ENCODE measurements at places on chromosomes 3 and 15. TPM values are rescaled to one million over a fixed set of nuclear protein-coding genes. Genes with fewer than 3 reads are reported as not detected.

CD200 gene
- polyA plus RNA-seq, result 0.05 TPM

ITGA11 gene
- polyA plus RNA-seq, result not detected

NANOGP8 gene
- polyA plus RNA-seq, result not detected

MCF2L2 gene
- 0.26 TPM for polyA plus RNA-seq

HERC2 gene
- 12.4 TPM for polyA plus RNA-seq

INKA1 gene
- 12.0 TPM for polyA plus RNA-seq

DNA sequence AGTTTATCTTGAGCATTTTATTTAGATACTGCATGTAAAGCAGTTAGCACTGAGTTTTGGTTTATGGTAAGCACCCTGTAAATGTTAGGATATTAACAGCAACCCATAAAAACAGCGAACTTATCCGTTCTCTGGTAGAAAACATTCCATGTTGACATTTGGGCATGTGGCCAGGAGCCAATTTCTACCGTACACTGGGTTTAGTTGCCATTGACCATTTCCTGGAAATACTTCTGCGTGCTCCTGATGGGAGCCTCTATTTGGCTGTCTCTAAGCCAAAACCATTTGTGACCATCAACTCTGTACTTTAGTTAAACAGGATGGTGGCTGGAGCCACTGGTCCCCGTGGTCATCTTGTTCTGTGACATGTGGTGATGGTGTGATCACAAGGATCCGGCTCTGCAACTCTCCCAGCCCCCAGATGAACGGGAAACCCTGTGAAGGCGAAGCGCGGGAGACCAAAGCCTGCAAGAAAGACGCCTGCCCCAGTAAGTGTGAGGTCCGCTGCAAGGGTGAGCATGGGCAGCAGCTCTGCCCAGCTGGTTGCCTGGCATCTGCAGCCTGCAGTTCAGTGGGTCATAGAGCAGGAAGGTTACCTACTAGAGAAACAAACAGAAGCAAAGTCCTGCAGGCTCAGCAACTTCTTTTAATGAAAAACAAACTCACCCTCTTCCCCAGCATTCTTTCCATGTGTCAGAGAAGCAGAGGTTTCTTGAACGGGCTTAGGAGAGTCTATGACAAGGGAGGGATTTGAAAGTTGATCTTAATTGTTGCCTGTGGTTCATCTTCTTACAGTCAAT lies 7.1 kb downstream of the THBS1 start:
- peaks cover 77% of the 10 kb centered on the region for H3K36me3 ChIP-seq
- DNase-seq, result peak; percentile 45
- peaks cover 9% of the 10 kb centered on the region for H3K4me1 ChIP-seq
- H3K4me3 ChIP-seq, result no peak overlapping the region
- H3K27me3 ChIP-seq, result no peaks in the 10 kb centered on the region

- no peak for DNase-seq
- H3K4me1 ChIP-seq, result peaks cover 7% of the 10 kb centered on the region
- H3K36me3 ChIP-seq, result no peaks in the 10 kb centered on the region
- H3K27me3 ChIP-seq, result no peaks in the 10 kb centered on the region
- H3K27ac ChIP-seq, result no peak overlapping the region
These were observed 132.7 kb downstream of the MYLK start for GRCh38 chr3:123751433-123751832.

- no peaks in the 10 kb centered on the region for H3K4me1 ChIP-seq
- no peaks in the 10 kb centered on the region for H3K27me3 ChIP-seq
- DNase-seq, result no peak
- no peak overlapping the region for H3K4me3 ChIP-seq
These were observed 105.0 kb downstream of the EDEM1 start for GRCh38 chr3:5292512-5292911.

DNA sequence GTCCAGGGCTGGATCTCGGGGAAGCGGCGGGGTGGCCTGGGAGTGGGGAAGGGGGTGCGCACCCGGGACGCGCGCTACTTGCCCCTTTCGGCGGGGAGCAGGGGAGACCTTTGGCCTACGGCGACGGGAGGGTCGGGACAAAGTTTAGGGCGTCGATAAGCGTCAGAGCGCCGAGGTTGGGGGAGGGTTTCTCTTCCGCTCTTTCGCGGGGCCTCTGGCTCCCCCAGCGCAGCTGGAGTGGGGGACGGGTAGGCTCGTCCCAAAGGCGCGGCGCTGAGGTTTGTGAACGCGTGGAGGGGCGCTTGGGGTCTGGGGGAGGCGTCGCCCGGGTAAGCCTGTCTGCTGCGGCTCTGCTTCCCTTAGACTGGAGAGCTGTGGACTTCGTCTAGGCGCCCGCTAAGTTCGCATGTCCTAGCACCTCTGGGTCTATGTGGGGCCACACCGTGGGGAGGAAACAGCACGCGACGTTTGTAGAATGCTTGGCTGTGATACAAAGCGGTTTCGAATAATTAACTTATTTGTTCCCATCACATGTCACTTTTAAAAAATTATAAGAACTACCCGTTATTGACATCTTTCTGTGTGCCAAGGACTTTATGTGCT lies 527 bp downstream of the B2M start:
- H3K27ac ChIP-seq, result peak overlapping the region; percentile 95
- no peak for DNase-seq
- peaks cover 16% of the 10 kb centered on the region for H3K36me3 ChIP-seq
- H3K4me1 ChIP-seq, result peaks cover 14% of the 10 kb centered on the region

GRCh38 chr15:58309963-58310928 lies 121.5 kb upstream of the LIPC start:
- no peaks in the 10 kb centered on the region for H3K36me3 ChIP-seq
- no peak overlapping the region for H3K27ac ChIP-seq
- H3K4me1 ChIP-seq, result peaks cover 15% of the 10 kb centered on the region
- no peak overlapping the region for H3K4me3 ChIP-seq

DNA sequence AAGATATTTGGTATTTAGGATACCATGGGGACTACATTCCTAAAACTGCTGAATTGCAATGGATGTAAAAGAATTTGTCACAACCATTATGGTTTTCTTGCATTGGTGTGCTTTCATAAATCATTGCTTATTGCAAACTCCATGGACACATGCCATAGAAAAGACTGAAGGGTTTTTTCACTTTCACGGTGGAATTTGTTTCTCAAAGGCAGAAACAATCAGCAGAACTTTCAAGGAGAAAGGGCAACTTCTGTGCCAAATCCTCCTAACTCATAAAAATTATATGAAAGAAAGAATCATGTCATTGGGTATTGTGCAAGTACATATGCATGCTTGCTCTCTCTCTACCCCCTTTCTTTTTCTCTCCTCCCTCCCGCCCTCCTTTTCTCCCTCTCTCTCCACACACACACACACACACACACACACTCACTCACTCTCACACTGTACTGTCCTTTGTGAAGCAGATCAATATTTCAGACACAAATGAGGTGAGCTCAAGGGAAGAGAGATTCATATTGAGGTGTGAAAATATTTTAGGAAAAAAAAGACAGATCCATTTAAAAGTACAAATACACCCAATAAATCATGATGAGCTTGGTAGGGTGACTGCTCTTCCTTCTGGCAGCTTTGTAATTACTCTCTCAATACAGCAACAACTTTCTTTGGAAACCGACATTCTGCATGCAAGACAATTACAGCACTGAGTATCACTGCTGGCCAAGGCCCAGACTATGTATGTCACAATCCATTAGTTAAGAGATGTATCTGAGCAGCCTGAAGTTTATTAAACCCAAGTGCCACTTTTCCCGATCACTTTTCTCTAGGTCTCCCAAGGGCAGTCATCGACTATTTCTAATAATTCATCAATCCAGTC lies 492.6 kb downstream of the TUSC7 start:
- no peaks in the 10 kb centered on the region for H3K36me3 ChIP-seq
- H3K4me3 ChIP-seq, result no peak overlapping the region
- no peak for DNase-seq
- no peaks in the 10 kb centered on the region for H3K4me1 ChIP-seq
